Left cardiac atrium (tissue), 4 donors: ENCODE measurements at places on chromosomes 3 and 15. TPM values are rescaled to one million over a fixed set of nuclear protein-coding genes. Genes with fewer than 3 reads are reported as not detected.

The LRRC3B gene
- 0.18 TPM for total RNA-seq

The CXCR6 gene
- 0.39 TPM for total RNA-seq

The PCSK6 gene
- total RNA-seq, result 14.5 TPM

The ZIC1 gene
- not detected for total RNA-seq

The CIP2A gene
- 3.3 TPM for total RNA-seq

The CNTN3 gene
- total RNA-seq, result 3.0 TPM
